ENCODE measurements at places on chromosomes 1 and 21.

DNA sequence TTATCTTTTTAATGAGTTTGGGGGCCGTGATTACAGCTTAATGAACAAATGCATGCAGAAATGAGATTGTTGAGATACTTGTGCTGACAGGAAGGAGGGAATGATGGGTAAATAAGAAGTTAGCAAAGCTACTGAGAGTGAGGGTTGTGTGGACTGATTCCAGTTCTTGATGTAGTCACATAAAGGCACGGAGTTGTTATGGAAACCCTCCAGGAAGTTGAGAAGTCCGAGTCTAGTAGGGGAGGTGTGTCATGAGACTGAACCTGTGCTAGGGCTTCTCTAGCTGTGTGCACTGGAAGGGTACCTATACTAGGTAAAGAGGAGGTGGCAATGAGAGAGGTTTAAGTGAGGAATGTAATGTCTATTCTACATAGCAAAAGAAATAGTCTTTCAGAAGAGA is 475.7 kb downstream of the USP25 start:
- no peak for DNase-seq

GRCh38 chr1:75079538-75080290 is 54.5 kb upstream of the LHX8 start:
- no peak for DNase-seq

DNA sequence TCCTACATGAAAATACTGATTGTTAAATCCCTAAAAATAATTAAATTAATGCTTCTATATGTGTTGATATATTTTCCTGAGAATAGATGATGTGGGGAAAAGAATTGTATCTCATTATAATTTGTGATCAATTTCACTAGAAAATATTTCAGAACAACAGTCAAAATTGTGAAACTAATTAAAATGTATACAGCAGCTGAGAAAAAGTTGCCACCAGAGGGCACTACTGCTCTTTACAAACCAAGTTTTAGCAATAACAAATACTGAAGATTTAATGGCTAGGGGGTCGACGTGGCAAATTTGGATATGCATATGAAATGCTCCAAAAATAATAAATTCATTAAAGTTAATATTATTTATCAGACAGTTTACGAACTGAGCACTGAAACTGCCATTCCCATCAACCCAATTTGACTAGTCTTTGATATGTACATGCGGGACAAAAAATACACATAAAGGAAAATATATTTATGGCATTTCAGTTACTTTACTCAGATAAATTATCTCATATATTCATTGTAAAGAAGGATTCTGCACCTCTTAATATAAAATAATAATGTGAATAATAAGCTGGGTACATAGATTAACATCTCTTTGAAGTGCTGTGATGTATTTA is 96.3 kb upstream of the TMPRSS15 start:
- peak; percentile 10 for DNase-seq

DNA sequence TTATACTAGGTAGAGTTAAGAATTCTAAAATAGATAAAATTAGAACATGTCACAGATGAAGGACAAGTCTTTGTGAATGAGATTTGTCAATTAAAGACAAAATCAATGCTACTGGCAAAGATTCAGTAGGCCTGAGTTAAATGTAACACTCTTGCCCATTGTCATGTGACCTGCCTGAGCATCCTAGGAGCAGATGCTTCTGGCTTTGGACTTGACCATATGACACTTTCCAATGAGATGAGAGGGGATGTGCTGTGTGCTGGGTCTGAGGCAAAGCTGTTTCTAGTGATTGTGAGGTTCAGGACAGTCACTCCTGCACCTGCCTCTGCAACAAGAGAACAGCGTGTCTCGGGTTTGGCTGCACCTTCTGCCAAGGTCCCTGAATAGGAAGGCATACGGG is 144.9 kb downstream of the HIVEP3 start:
- DNase-seq, result no peak

DNA sequence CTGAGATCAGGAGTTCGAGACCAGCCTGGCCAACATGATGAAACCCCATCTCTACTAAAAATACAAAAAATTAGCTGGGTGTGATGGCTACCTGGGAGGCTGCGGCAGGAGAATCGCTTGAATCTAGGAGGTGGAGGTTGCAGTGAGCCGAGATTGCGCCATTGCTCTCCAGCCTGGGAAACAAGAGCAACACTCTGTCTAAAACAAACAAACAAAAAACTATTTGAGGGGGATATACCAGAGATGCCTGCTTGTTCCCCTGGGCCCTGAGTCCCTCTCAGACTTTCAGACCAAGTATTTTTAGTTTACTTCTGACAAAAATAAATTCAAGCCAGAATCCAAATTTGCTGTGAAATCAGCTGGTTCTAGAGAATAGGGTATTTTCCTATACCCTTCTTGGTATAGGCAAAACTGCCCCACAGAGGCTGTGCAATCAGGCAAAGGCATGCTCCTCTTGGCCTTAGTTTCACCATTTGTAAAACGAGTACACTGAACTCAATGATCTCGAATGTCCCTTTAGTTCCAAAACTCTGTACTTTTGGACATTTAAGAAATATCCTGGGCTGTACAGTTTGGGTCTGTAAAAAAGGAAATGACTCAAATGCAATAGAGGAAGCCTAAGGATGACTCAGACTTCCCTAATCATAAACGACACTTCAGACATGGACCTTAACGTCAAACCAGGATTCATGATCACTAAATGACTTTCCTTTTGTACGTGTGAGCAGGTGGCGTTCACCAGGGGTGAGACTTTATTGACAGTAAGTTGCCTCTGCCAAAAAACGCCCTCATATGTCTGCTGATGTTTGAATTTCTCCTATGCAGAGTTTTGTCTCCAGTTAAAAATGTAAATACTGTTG is 16.1 kb downstream of the ENSA start:
- no peak for DNase-seq

DNA sequence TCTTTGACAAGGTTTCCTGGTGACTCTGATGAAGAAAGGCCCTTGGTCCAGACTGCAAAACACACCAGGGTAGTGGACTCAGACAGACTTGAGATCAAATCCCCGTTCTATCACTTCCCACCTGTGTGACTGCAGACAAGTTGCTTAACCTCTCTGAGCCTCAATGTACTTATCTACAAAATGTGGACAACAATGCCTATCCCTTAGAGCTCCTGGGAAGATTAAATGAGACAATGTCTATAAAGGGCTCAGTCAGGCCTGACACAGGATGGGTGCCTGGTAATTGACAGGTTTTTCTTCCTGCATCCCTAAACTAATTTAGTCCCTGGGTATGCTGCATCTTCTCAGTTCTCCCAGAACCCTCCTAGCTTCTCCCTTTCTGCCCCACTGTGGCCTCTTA is 37.9 kb upstream of the ZBTB40 start:
- DNase-seq, result no peak

GRCh38 chr1:22526098-22526497 is 37.2 kb upstream of the EPHA8 start:
- DNase-seq, result no peak

GRCh38 chr1:245810789-245811337 is 656.1 kb downstream of the KIF26B start:
- no peak for DNase-seq

GRCh38 chr1:44292651-44293050 is 62.4 kb downstream of the ERI3 start:
- no peak for DNase-seq

DNA sequence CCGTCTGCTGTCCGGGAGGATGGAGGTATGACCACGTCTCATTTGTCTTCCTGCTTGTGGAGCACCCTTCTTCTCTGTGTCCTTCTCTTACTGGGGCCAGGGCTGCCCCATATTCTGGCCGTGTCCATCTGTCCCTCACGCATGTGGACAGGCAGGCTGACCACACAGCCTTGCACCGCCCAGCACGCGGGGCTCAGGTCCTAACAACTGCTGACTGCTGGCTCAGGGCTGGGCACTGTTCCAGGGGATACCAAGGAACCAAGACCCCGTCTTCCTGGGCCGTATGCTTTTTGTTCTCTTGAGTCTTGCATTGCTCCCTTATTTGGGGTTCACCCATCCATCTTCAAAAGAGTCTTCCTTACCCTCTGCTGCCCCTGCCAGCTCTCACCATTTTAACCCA is 17.5 kb upstream of the SPSB1 start:
- DNase-seq, result no peak

DNA sequence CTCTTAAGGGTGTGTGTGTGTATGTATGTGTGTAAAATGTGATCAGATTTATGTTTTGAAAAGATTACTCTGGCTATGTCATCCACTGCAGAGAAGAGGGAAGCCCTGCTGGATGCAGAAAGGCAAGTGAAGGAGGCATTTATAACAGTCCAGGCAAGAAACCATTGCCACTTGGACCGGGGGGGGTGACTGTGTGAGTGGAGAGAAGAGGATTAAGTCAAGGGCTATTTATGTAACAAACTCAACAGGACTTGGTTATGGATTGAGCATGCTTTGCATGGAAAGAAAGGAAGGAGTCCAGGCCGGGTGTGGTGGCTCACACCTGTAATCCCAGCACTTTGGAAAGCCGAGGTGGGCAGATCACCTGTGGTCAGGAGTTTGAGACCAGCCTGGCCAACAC is 143.0 kb downstream of the URB2 start:
- DNase-seq, result no peak

GRCh38 chr1:41626146-41626545 is 141.7 kb upstream of the EDN2 start:
- no peak for DNase-seq

GRCh38 chr1:31749785-31750735 is 14.1 kb downstream of the ADGRB2 start:
- no peak for DNase-seq

DNA sequence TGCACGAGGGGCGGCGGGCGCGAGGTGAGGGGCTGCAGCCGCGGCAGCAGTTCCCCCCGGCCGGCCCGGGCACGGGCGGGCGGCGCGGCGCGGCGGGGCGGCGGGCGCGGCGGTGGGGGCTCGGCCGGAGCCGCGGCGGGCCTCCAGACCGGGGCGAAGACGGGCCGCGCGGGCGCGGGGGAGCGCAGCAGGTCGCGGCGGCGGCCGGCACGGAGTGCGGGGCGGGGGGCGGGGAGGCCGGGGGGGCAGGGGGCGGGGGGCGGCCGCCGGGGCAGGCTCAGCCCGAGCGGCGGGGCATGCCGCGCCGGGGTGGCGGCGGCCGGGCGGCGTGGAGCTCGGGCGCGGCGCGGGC is 311 bp downstream of the IRF2BP2 start:
- DNase-seq, result no peak

DNA sequence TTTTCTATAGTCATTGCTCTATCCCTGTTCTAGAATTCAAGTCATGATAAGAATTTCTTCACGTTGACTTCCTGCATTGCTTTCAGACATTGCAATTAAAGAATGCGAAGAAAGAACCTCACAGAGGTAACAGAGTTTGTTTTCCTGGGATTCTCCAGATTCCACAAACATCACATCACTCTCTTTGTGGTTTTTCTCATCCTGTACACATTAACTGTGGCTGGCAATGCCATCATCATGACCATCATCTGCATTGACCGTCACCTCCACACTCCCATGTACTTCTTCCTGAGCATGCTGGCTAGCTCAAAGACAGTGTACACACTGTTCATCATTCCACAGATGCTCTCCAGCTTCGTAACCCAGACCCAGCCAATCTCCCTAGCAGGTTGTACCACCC is 10.6 kb downstream of the APCS start:
- no peak for DNase-seq

DNA sequence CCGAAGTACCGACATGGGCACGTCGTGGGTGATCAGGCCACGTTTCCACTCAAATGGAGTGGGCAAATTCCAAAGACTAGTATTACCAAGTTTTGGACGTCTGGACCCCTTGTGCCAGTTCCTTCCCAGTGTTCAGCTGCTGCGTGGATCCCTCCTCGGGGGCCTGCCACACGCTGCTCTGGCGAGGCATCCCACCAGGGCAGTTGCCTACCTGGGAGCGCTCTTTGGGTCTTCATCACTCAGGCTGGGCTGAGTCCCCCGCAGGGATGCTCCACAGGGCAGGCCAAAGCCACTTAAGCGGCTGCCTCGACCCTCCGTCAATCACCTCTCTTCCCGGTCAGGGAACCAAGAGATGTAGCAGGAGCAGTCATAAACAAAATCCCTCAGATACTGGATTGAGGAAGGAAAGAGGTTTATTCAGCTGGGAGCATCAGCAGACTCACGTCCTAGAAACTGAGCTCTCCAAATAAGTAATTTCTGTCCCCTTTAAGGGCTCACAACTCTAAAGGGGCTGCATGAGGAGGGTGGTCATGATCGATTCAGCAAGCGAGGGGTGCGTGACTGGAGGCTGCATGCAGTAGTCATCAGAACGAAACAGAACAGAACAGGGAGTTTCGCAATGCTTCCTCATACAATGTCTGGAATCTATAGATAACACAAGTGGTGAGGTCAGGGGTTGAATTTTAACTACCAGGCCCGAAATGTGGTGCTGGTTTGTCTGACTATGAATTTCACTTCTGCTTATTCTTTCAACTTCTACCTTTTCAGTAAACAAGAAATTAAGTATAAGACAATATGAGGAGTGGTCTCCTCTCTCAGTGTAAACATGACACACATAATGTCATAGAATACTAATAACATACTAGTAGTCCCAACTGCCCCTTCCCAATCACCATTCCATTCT is 998.6 kb upstream of the NCAM2 start:
- no peak for DNase-seq

DNA sequence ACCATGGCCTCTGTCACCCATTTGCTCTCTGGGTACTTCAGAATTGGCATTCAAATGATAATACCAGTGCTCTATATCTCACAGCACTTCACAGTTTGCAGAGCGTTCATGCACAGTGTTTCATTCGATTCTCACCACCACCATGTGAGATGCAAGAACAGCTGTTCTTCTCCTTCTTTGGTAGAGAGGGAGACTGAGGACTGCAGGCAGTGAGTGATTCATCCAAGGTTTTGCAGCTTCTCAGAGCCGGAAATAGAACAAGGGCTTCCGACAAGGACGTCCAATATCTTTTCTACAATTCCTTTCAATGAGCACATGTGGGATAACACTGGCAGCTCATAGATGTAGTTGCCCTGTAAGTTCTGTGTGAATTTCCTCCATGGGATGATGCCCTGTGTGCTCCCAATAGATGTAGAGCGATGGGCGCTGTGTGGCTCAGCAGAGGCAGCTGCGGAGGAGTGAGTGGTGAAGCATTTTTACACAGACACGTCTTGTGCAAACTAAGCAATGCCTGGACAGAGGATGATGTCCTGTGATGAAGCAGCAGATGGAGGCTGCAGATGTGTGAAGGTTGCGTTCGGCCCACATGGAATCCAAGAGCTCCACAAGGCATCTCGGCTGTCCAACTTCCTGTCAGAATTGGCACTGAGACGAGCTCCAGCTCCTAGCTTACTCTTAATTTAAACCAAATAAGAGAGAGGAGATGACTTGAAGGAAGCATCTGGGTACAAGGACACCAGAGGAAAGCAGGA is 24.9 kb downstream of the MT1HL1 start:
- DNase-seq, result no peak

DNA sequence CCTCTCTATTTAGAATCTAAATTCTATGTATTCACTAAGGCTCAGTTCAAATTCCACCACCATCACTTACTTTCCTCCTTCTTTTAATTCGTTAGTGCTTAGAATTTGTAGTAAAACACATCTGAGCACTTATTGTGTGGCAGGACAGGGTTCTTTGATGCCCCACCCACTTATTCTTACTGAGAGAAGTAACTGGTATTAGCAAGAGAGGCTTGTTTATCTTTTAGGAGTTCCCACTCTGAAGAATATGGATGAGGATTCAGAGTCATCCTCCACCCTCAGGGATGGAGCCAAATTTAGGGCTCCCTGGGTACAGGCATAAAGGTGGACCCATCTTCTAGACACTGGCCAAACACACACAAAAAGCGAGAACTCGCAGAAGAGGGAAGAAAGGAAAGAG is 11.5 kb upstream of the TAF1A start:
- DNase-seq, result no peak

GRCh38 chr1:175155473-175155856 is 37.1 kb downstream of the KIAA0040 start:
- no peak for DNase-seq

Data from CD4-positive, alpha-beta T cell (primary cell).